ENCODE measurements at places on chromosomes 11 and 22.

- peak; percentile 50 for DNase-seq
Observed at GRCh38 chr22:27778294-27779090, 23.1 kb downstream of the MN1 start.

DNA sequence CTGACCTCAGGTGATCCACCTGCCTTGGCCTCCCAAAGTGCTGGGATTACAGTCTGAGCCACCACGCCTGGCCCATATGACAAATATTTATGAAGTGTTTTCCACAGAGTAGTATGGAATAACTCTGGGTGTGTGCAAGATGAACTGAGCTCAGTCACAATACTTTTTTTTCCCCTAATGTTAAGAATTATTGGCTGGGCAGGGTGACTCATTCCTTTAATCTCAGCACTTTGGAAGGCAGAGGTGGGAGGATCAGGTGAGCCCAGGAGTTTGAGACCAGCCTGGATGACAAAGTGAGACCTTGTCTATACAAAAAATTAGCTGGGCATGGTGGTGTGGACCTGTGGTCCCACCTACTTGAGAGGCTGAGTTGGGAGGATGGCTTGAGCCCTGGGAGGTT, 6.4 kb downstream of the PTPRJ start:
- no peak for DNase-seq

GRCh38 chr11:129945373-129945772, 50.0 kb upstream of the NFRKB start:
- DNase-seq = no peak

DNA sequence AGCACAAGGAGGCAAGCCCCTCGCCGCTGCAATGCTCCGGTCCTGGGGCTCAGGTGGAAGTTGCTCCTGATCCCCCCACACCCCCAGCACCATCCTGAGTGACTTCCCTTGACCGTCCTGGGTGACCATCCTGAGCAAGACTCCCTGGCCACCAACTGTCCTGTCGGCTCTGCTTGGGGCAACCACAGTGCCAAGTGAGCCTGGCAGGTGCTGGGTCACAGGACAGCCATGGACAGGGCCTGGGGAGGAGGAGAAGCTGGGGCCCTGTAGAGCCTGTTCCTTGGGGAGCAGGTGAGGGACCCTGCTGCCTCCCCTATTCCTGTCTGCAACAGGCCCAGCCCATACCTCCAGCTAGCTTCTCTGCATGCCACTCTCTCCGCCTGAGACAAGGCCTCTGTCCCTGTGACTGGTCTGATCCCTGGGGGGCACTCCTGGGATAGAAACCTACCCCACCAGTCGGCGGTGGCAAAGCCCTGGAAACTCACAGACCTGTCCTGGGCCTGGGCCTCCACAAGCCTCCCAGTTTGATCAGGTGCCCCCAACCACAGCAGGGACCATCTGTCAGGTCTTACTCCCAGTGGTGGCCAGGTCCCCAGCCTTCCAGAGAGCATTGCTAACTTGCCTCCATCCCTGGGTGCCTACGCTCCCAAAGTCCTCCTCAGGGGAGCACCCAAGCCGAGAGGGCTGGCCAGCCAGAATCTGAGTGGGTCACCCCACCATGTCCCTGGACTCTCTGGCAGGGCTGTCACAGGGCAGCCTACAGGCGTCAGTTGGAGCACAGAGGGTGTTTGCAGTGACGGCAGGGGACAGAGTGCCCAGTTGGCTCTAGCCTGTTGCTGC, 68.7 kb upstream of the WNT7B start:
- no peak for DNase-seq

DNA sequence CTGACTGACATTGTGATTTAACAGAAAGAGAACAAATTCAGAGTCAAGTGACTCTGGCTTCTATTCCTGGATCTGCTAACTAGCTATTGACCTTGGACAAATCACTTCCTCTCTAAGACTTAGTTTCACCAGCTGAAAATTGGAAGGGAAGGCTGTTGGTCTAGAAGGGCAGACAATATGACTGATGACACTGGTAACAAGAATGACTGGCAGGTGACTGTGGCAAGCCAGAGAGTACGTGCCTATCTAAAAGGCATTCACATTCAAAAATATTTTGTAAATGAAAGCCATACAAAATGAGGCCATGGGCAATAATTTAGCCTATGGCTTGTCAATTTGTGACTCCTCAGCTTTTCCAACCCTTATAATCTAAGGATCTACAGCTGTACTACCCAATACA, 23.5 kb downstream of the SERGEF start:
- DNase-seq = no peak
